ENCODE measurements at places on chromosomes 6 and 20.

- no peak for DNase-seq
Observed at GRCh38 chr6:150491131-150491810, 108.4 kb upstream of the PLEKHG1 start.

DNA sequence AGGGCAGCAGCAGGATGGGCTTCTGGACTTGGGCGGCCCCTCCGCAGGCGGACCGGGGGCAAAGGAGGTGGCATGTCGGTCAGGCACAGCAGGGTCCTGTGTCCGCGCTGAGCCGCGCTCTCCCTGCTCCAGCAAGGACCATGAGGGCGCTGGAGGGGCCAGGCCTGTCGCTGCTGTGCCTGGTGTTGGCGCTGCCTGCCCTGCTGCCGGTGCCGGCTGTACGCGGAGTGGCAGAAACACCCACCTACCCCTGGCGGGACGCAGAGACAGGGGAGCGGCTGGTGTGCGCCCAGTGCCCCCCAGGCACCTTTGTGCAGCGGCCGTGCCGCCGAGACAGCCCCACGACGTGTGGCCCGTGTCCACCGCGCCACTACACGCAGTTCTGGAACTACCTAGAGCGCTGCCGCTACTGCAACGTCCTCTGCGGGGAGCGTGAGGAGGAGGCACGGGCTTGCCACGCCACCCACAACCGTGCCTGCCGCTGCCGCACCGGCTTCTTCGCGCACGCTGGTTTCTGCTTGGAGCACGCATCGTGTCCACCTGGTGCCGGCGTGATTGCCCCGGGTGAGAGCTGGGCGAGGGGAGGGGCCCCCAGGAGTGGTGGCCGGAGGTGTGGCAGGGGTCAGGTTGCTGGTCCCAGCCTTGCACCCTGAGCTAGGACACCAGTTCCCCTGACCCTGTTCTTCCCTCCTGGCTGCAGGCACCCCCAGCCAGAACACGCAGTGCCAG lies at the start of gene TNFRSF6B:
TSS of gene TNFRSF6B (plus strand) at position 25 of the 729 bp plus-strand sequence. CDS start at position 141, 116 bp downstream.
- no peak for DNase-seq

GRCh38 chr6:36578431-36578830 lies 15.7 kb upstream of the SRSF3 start:
- no peak for DNase-seq

GRCh38 chr6:69825904-69826303 lies 29.1 kb upstream of the LMBRD1 start:
- no peak for DNase-seq

DNA sequence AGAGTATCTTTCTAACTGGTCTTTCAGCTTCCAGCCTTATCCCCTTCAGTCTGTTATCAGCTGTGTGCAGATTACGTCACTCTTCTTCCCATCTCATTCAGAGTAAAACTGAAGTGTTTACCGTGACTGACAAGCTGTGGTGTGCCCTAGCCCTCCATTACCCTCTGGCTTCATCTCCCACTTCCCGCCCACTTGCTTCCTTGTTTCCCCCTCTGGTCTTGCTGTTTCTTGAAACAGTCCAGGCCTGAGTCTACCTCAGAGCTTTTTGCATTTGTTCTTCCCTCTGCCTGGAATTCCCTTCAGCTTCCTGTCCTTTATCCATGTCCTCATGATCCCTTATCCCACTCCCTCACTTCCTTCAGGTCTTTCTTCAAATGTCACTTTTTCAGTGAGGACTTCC lies 66.9 kb downstream of the CARMIL1 start:
- DNase-seq: no peak

GRCh38 chr6:141914646-141915045 lies 218.1 kb upstream of the GJE1 start:
- no peak for DNase-seq

DNA sequence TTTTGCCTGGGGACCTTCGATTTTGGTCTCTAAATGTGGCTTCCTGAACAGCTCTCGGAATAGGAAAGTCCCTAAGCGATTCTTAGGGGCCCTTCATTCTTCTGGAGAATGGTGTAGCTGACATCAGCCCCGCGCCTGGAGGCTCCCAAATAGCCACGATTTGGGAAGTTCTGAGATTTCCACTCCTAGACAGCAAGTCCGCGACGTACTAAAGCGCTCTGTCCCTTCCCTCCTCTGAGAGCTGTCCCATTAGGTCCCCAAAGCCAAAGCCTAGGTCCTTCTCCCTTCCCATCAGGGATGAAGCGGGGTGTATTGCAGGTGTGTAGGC lies 756 bp downstream of the MOXD1 start:
- no peak for DNase-seq

DNA sequence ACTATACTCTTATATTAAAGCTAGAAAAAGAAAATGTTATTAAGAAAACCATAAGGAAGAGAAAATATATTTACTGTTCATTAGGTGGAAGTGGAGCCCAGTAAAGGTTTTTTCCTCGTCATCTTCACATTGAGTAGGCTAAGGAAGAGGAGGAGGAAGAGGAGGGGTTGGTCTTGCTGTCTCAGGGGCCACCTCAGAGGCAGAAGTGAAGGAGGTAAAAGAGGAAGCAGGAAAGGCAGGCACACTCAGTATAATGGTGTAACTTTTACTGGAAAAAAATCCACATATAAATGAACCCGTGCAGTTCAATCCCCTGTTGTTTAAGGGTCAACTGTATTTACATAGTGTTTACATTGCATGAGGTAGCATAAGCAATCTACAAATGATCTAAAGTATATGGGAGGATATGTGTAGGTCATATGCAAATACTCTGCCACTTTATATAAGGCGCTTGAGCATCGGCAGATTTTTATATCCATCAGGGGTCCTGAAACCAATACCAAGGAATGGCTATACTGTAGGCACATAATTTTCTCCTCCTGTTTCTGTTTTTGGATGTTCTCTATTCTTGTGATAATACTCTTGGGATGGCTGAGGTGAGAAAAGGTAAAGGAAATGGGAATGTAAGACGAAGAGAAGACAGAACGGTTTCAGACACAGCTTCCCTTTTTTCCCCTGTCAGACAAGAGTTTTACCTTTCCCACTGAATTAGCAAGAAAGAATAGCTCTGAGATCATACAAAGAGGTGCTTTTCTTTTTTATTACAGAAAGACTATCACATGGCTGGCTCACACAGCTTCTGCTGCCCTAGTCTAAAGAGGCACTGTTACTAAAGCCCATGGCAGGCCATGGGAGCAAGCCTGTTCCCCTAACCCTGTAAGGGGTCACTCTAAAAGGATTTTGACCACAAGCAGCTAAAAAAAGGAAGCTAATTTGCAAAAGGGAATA lies 59.9 kb downstream of the NUDT3 start:
- no peak for DNase-seq

DNA sequence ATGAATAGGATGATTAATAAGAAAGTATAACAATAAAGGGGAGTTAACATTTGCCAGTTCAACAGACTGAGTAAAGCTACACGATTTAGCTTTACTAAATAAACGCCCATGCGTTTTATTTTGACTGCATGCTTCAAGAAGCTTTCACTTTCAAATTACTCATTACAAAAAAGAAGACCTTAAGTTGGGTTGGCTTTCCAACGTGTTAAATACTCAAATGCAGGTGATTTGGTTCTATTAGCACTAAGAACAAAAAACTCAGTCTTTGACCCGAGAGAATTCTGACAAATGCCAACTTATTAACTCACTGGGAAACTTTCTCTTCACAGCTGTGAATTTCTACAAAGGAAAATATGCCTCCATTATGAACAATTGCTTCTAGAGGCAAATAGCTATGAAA lies 24.8 kb downstream of the RNF146 start:
- DNase-seq: no peak

DNA sequence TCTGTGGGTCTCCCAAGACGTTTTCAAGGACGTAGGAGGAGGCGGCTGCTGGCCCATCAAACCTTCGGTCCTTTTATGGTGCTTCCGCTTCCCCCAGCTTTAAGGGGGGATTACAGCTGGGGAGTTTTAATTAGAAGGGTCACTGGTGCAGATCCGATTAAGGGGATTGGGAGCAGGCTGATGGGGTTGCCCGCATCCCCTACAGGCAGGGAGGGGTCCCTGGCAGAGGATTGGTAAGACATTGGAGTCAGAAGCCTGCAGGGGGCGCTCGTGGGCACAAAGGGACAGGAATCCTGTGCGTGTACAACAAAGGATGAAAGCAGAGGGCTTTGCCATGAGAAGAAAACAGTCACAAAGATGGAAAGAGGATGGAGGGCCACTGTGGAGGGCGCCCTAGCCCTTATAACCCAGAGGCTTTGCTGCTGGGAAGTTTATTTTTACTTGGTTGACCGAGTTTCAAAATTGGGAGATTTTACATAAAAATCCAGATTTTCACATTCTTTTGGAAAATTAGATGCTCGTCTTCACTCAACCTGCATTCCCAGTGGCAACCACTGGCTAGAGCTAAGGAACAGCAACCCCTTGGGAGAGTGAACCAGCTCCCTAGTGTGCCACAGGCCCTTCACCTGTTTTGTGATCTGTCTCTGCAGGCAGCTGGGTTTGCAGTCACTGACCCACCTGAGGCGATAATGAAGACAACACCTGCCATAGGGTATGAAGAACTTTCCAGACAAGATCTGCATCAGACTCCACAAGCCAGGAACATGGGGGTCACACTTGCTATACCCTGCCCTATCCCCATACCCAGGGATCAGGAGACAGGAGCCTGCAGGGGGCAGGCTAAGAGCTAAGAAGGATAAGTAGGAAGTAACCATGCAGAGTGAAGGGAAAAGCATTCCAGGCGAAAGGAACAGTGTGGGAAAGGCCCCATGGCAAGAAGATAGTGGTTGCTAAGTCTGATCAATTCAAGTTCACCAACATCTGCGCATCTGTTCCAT lies 97.7 kb downstream of the KCNB1 start:
- peak; percentile 18 for DNase-seq

DNA sequence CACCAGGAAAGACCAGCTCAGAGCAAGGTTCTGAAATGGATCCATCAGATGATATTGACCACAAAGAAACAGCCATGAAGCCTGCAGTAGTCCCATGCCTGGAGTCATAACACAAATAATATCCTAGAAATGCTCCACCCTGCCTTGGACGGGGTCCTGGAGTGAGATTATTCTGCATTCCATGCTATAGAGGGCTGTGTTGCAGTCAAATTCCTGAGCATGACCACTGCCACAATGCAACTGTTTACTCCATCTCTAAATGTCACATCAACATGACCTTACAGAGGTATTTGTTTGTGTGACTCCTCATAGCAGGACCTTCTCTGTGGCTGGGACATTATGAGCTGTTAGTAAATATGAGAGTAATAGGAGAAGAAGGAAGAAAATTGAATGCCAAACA lies 257.5 kb upstream of the TCF21 start:
- DNase-seq: no peak
